ENCODE measurements at places on chromosomes 11 and 22. TPM values are rescaled to one million over a fixed set of nuclear protein-coding genes. Genes with fewer than 3 reads are reported as not detected.

The SLC43A3 gene
- total RNA-seq = 77.2 TPM

The OR8A1 gene
- total RNA-seq = not detected

The CTSW gene
- not detected for total RNA-seq

The INPPL1 gene
- total RNA-seq = 112 TPM

The DUSP8 gene
- total RNA-seq = 0.87 TPM

The E2F8 gene
- under 0.01 TPM for total RNA-seq

The OR51E2 gene
- not detected for total RNA-seq

The SHANK3 gene
- total RNA-seq = 1.5 TPM

Data from smooth muscle cell of trachea (primary cell).